ENCODE measurements at places on chromosomes 16 and 17. TPM values are rescaled to one million over a fixed set of nuclear protein-coding genes. Genes with fewer than 3 reads are reported as not detected.
A peak's percentile ranks its signal among the peaks of the same experiment; 100 is the strongest.

The PTGES3L gene
- 0.25 TPM for total RNA-seq

The FAM117A gene
- 71.9 TPM for total RNA-seq

The TLCD3A gene
- 1.3 TPM for total RNA-seq

DNA sequence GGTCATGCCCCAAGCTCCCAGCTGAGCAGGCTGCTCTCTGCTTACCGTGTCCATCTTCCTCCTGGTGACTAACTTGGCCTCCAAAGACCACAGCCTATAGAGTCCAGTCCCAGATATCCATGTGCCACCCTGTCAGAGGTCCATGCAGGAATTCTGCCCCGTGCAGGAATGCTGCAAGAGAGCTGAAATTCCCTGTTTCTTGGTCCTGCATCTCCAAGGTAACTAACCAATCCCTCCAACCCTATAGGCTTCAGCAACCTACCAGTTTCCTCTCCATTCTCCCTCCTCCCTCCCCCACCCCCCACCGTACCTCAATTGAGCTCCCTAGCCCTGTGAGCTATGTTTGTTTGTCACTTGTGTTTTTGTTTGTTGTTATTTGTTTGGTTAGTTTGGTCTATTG lies 9.6 kb upstream of the MKS1 start:
- no peak overlapping the region for H3K4me3 ChIP-seq
- peaks cover 28% of the 10 kb centered on the region for H3K27me3 ChIP-seq
- H3K36me3 ChIP-seq, result no peaks in the 10 kb centered on the region
- no peak overlapping the region for H3K27ac ChIP-seq

DNA sequence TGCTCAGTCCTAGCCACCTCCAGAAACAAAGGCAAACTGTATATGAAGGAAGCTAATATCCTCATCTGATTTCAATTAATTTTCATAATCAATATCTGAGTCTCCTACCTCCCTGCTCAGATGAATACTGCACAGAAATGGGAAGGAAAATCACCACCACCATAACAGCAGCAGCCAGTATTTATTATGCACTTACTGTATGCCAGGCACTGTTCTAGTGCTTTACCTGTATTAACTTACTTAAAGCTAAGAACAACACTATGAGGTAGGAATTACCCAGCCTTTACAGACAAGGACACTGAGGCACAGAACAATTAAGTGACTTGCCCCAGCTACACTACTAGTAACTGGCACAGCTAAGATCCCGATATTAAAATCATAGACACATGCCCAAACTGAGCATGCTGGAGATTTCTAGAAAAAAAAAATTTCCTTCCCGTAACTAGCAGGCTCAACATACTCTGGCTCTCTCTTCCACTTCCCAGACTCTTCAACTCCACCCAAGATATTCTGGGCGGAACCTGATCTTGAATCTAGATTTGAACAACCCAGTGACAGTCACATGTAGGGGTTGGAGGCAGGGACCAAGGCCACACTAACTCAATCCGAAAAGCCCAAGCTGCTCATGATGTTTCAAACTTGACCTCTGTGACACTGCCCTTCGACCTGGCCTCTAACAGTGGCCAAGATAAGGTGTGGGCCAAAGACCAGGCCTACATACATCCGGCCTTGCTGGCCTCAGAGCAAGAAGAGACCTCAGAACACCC lies 3.9 kb downstream of the TRIM25 start:
- no peak overlapping the region for H3K4me3 ChIP-seq
- no peak for DNase-seq
- H3K27ac ChIP-seq, result no peak overlapping the region
- no peaks in the 10 kb centered on the region for H3K36me3 ChIP-seq

- H3K4me1 ChIP-seq, result peaks cover 15% of the 10 kb centered on the region
- no peaks in the 10 kb centered on the region for H3K27me3 ChIP-seq
- DNase-seq, result no peak
These were observed 41.2 kb downstream of the REXO5 start for GRCh38 chr16:20847550-20847949.

- H3K36me3 ChIP-seq, result no peaks in the 10 kb centered on the region
- DNase-seq, result no peak
- no peaks in the 10 kb centered on the region for H3K4me1 ChIP-seq
- no peak overlapping the region for H3K27ac ChIP-seq
These were observed 90.4 kb downstream of the TMEM100 start for GRCh38 chr17:55632236-55632635.

GRCh38 chr17:38508954-38509771 lies 80.9 kb downstream of the ARHGAP23 start:
- peaks cover 5% of the 10 kb centered on the region for H3K4me1 ChIP-seq
- peak; percentile 78 for DNase-seq
- H3K4me3 ChIP-seq, result peak overlapping the region; percentile 21
- no peaks in the 10 kb centered on the region for H3K36me3 ChIP-seq
- H3K27ac ChIP-seq, result no peak overlapping the region

DNA sequence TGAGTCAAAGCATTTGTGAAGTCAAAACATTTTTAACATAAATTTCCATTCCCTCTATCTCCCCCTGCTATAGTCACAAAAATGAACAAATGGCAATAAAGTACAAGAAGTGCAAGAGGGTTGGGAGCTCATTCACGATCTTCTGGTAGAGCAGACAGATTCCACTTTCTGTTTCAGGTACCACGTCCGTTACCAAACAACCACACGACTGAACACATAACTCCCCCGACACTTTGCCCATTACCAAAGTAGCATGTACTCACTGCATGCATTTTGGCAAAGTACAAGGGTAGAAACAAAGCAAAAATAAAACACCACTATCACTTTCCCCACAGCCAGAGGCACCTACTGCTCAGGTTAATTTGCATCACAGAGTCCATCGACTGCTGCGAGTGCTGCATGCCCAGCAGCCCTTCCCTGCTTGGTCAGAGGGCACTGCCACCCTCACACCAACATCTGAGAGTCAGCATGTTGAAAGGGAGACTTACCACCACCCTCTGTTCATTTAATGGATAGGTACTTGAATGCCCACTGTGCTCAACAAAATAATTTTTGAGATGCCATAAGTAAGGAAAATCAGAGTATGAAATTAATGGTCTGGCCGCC lies 150.3 kb upstream of the AXIN2 start:
- no peak for DNase-seq
- H3K4me3 ChIP-seq, result peak overlapping the region; percentile 28
- H3K27me3 ChIP-seq, result no peaks in the 10 kb centered on the region
- no peaks in the 10 kb centered on the region for H3K4me1 ChIP-seq
- no peaks in the 10 kb centered on the region for H3K36me3 ChIP-seq
- H3K27ac ChIP-seq, result no peak overlapping the region

GRCh38 chr17:50482110-50482509 lies 3.5 kb downstream of the RSAD1 start:
- H3K4me1 ChIP-seq, result peaks cover 7% of the 10 kb centered on the region

- H3K4me3 ChIP-seq, result no peak overlapping the region
- H3K27me3 ChIP-seq, result no peaks in the 10 kb centered on the region
- no peaks in the 10 kb centered on the region for H3K36me3 ChIP-seq
- DNase-seq, result no peak
- no peak overlapping the region for H3K27ac ChIP-seq
These were observed 28.5 kb upstream of the KDM8 start for GRCh38 chr16:27174798-27175197.

DNA sequence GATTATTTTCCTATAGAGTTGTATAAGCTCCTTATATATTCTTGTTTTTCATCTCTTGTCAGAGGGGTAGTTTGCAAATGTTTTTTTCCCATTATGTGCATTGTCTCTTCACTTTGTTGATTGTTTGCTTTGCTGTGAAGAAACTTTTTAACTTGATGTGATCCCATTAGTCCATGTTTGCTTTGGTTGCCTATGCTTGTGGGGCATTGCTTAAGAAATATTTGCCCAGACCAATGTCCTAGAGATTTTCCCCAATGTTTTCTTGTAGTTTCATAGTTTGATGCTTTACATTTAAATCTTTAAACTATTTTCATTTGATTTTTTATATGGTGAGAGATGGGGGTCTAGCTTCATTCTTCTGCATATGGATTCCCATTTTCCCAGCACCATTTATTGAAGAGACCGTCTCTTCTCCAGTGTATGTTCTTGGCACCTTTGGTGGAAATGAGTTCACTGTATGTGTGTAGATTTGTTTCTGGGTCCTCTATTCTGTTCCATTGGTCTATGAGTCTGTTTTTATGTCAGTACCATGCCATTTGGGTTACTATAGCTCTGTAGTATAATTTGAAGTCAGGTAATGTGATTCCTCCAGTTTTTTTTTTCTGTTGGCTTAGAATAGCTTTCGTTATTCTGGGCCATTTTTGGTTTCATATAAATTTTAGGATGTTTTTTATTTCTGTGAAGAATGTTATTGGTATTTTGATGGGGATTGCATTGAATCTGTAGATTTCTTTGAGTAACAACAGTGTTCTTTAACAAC lies 165.8 kb downstream of the ABCA8 start:
- DNase-seq, result no peak
- no peak overlapping the region for H3K27ac ChIP-seq
- no peaks in the 10 kb centered on the region for H3K4me1 ChIP-seq
- H3K27me3 ChIP-seq, result no peaks in the 10 kb centered on the region

- H3K4me1 ChIP-seq, result peaks cover 3% of the 10 kb centered on the region
- H3K27me3 ChIP-seq, result no peaks in the 10 kb centered on the region
- no peaks in the 10 kb centered on the region for H3K36me3 ChIP-seq
- peak within 1 kb of the TSS; percentile 63 for H3K27ac ChIP-seq
- DNase-seq, result peak; percentile 90
- peak within 1 kb of the TSS; percentile 57 for H3K4me3 ChIP-seq
These were observed at the start of gene PLD2 for GRCh38 chr17:4806777-4807604. PLD2 (plus strand) TSS chr17:4807152; CDS start chr17:4807773, 621 bp downstream.
